ENCODE measurements at places on chromosomes 11 and 22.

GRCh38 chr11:47768101-47768612, 1.0 kb upstream of the FNBP4 start:
- peak; percentile 93 for DNase-seq

DNA sequence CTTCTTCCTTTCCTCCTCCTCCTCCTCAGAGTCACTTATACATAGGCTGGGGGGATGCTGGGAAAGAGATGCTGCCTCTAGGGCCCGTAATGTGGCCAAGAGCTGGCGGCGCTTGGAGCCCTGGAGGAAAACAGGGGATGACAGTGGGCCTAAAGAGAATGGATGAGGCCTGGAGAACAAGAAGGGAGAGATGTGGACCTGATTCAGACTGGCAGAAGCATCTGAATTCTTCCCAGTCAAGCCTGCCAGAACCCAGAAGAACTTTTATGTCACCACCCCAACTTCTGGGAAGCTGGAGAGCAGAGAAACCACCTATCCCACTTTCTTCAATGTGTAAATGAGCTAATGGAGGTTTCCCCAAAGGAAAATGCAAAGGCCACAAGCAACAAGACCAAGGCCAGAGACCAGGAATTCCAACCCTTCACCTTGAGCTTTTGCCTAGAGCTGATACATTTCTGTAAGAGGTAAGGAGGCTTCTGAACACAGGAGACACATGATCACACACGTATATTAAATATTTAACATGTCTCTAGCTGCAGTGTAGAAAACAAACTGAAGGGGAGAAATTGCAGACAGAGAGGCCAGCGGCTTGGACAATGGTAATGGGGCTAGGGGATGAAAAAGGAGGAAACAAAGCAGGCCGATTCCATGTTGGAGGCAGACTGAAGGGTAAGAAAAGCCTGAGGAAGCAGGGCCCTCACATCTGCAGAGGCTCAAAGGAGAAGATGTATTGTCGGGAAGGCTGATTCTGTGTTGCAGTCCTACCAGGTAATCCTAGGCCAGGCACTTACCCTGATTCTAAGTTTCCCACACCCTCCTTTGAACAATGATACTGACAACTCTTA, 1.1 kb downstream of the RRP8 start:
- no peak for DNase-seq

- no peak for DNase-seq
Observed at GRCh38 chr11:70247042-70247709, 23.3 kb upstream of the PPFIA1 start.

DNA sequence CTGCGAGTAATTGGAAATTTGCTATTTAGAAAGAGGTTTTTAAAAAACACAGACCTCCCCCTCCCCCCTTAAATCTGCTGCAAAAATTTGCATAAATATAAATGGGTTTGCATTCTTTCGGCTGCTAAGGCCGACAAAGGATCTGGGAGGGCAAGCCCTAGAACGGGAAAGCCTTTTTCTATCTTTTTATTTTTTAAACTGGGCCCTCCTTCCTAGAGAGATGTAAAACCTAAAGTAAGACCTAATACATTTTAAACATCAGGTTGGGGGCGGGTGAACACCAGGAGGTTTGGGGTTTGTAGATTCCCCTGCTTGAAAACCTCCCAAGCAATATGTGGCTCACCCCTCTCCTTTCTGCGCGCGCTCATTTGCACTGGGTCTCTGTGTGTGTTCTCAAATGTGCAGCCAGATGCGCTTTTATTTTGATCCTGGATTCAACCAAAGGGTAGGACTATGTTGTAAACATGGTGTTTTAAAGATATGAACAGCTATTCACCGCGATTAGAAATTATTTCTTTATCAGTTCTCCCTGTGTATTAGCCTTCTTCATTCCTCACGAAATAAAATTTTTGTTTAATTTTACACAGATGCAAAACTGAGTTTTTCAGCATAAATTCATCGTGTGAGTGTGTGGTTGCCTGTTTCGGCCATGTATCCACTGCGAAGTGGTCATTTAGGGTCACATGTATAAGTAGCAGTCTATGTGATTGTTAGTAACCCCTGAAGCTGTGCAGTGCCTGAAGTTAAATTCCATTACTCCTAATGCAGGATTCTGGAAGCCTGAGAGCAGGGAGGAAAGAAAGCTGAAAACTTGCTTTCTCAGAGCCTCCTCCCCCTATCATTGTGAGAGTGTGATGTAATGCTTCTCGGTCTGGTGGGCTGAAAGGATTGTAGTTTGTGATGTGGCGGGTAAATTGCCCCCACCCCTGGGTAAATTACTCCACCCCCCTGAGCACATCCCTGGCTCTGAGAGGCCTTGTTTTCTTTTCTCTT, 988 bp downstream of the TNRC6B start:
- DNase-seq: no peak

DNA sequence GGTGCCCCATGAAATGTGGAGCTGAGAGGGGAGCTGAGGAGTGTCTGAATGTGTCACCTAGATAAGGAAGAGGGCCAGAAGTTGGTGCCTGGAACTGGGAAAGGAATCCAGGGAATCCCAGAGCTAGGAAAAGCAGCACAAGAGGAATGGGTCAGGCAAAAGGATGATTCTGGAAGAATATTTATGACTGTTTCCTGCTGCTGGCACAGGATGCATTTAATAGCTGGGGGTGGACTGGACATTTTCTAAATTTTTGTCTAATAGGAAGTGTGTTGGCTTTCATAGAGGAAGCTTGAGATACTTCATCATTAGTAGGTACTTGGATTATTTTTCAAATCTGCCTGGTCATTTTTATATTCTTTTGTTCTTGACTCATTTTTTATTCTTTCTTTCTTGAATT, 17.4 kb upstream of the MRGPRX2 start:
- DNase-seq: no peak

DNA sequence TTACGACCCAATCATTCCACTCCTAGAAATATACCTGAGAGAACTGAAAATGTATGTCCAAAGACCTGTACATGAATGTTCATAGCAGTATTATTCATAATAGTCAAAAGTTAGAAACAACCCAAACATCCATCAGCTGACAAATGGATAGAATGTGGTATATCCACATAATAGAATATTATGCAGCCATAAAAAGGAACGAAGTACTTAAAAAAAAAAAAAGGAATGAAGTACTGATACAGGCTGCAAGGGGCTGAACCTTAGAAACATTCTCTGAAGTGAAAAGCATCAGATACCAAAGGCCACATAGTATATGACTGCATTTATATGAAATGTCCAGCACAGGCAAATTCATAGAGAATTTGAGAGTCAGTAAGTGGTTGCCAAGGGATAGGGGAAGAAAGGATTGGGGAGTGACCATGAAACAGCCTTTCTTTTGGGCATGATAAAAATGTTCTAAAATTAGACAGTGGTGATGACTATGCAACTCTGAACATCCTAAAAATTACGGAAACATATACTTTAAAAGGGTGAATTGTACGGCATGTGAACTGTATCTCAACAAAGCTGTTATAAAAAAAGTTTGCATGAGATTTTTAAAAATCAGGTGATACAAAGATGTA, 1.8 kb downstream of the TPST2 start:
- no peak for DNase-seq

- DNase-seq: no peak
Observed at GRCh38 chr11:80388536-80388935, 947.7 kb upstream of the TENM4 start.

DNA sequence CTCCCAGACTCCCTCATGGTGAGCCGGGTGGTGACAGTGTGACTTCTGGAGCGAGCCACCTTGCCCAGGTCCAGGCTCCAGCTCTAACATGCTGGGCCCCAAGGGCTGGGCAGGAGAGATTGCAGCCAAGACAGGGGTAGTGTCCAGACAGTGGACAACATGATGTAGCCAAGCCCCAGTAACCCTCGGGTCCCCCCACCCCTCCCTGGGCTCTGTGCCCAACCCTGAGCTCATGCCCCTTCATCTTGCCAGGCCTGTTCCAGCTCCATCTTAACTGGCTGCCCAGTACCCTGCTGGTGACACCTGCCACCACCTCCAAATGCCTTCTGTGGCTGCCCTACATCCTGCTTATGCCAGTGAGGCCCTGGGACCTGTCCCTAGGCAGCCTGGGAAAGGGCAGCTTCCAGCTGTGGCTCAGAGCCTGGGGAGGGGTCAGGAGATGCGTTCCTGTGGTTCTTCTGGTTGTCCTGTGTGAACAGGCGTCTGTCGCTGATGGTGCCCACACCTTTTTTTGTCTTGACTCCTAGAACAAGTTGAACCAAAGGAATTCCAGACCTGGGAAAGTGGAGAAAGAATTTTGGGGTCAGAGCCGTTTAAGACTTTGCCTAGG, 12.5 kb upstream of the SYT12 start:
- DNase-seq: no peak

- no peak for DNase-seq
Observed at GRCh38 chr11:12838463-12839123, 164.4 kb downstream of the TEAD1 start.

- DNase-seq: peak; percentile 84
Observed at GRCh38 chr11:12110201-12110713, at the start of gene MICAL2. Gene MICAL2, plus strand, starts transcription at chr11:12110590. Its CDS starts 51,566 bp downstream, at chr11:12162156.

- DNase-seq: peak; percentile 29
Observed at GRCh38 chr11:64285885-64286800, 495 bp downstream of the GPR137 start.

DNA sequence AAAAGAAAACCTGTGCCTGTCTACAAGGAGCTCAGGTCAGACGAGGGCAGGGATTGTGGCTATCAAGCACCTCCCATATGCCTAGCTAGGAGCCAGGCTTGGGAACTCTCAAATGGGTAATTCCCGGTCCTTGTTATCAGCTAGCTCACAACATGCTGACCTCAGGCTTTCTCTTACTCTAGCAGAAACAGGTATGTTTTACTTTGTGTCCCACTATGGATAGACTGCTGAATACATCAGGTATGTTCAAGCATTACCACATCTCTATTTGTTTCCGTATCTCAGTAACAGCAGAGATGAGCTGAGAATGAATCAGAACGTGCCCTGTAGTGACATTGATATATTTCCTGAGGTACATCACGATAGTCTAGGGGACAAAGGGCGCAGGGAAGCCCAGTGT, 29.4 kb downstream of the SHISA8 start:
- no peak for DNase-seq

DNA sequence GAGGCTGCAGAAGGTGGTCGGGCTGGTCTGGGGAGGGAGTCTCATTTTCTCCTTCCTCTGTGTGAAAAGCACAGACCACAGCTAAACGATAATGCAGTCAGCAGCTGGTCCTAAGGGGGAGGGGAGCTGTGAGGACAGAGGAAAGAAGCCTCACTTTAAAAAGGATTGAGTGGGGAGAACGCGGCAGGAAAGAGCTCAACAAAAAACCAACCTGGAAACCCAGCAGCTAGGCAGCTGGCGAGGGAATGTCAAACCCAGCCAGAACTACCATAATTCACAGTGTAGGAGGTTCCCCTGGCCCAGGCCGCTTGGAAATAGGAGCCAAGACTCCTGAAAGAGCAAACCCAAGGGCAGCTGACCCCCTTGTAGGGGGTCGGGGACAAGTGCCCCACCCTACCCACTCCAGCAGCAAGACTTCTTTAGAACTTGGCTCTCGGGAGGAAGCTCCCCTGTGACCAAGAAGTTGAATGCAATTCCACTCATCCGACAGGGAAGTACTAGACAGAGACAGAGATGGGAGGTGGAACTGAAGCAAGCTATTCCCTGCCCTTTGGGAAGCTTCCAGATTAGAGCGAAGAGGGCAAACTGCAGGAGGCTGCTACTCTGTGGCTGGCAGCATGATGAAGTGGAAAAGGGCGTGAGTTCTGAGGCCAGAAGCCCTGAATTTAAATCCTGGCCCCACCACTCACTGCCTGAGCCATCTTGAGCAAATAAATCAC, 16.5 kb upstream of the DGKZ start:
- no peak for DNase-seq

DNA sequence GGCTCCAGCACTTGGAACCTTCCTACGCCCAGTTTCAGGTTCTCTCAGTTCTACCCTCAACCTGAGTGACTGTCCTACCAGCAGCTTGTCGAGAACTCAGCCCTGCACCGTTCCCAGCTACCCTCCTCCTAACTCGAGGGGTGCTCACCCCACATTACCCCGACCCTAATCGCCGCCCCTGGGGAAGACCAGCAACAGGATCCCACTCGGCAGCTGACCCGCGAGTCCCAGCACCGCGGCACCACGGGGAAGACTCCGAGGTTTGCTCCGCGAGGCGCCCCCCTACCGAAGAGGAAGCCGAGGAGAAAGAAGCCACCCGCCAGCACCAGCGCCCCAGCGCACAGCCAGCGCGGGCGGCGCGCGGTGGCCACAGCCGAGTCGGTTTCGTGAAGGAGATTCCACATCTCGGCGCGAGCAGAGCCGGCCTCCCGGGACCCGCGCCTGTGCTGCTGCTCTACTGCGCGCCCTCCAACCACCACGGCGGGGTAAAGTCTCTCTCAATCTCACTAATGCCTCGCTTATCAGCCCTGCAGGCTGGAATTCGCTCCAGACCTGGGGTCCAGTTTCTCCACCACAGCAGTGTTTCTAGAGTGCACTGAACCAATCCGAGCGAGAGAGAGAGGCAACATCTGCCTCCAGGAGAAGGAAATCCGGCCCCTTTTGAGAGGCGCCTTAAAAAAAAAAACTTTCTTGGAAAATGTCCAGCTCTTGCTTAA, at the start of gene FOLH1:
TSS of gene FOLH1 (minus strand) at position 597 of the 716 bp plus-strand sequence. CDS start at position 404, 193 bp downstream.
- DNase-seq: no peak

DNA sequence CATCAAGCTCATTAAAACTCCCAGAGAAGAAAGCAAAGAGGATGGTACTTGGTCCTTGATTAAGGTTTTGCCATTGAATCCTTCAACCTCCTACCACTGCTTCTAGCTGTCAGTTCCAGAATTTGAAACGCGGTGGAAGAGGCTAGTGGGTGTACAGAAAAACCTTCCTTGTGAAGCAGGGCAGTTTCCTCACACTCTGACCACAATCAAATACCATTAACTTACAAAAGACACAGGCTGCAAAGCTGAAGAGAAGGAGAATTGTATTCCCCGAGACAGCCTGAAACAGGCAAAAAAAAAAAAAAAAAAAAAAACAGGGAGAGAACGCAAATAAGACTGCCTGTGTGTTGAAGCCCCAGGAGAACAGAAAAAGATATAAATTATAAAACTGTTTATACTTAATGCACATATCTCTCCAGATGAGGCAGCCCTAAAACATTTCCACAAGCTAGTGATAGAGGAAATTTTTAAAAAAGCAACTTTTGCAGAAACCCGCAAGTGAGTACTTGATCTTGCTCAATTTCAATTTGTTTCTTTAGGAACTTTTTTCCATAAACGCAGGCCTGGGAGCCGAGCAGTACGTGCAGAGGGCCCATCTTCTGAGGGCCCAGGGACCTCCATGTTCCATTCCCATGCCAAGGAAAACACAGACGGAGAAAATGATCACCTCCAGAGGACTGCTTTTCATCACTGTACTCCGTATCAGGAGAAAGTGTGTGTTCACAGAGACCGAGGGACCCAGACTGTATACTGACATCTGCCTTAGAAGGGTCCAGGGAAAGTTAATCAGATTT, 218.7 kb upstream of the BLID start:
- DNase-seq: no peak

Measured in A172 (cell line).